ENCODE measurements at places on chromosomes 1 and 21.
A peak's percentile ranks its signal among the peaks of the same experiment; 100 is the strongest.

DNA sequence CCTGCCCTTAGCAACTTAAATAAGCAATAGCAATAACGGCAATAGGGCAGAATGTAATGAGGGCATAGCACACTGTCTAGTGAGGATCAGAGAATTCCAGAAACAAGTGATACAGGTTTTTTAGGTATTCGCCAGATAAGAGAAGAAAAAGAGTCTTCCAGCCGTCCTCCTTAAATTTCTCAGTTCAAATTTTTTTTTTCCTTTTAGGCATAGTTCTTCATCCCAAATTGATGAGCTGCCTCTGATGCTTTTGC lies 1.8 kb downstream of the PIGV start:
- peak overlapping the region; percentile 93 for H3K4me3 ChIP-seq
- H3K27me3 ChIP-seq, result no peaks in the 10 kb centered on the region
- DNase-seq, result no peak
- H3K27ac ChIP-seq, result peak overlapping the region; percentile 93
- H3K36me3 ChIP-seq, result peaks cover under 1% of the 10 kb centered on the region
- peaks cover 78% of the 10 kb centered on the region for H3K4me1 ChIP-seq

DNA sequence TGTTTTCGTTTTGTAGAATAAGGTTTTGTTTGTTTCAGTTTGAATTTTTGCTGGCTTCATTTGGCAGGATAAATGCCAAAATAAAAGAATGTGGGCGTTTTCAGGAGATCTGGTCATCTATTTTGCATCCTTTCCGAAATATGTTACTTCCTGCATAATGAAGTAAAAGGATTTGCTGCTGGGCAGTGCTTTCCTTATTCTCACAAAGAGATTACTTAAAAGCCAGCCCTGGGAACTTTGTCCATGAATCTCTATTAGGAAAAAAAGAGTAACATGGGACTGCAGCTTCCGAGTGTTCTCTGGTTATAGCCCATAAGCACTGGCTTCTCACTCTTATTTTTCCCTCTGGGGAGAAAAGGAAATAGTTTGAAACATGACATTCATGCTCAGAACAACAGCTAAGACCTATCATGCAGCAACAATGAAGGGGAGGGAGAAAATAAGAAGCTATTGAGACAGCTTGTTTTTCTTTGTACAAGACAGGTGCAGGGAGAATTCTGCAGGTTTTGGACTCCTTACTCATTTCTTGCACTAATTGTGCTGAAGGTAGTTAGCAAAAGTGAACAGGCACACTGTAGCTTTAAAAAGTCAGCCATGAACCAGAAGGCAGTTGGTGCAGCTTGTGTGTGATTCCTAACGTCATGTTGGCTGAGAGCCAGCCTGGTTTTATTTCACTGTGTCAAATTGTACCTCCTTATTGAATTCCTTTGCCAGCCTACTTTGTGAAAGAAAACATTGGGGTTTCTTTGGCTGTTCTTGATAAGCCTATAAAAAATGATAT lies at the start of gene SAMD13:
Gene SAMD13 (plus strand): TSS at position 705 of the 781 bp plus-strand sequence. CDS start 1,527 bp downstream, outside the sequence.
- peak; percentile 52 for DNase-seq
- no peaks in the 10 kb centered on the region for H3K27me3 ChIP-seq
- H3K4me3 ChIP-seq, result peak within 1 kb of the TSS; percentile 82
- no peaks in the 10 kb centered on the region for H3K36me3 ChIP-seq

DNA sequence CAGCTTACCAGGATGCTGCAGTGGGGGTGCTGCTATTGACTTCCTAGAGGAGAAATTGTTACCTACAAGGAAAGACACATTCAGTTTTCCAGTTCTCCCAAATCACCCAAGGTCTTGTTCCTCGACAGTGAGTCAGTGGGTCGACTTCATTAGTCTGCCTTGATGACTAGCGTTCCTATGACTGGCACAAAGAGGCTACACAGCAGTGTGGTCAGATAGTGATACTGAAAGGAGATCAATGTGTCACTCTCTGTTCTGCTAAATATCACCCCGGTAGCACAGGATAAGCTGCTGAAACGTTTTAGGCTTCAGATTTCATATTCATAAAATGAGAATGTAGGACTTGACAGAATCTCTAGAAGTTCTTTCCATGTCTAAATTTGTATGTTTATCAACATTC lies 357.4 kb downstream of the LMX1A start:
- H3K27me3 ChIP-seq, result no peaks in the 10 kb centered on the region
- no peaks in the 10 kb centered on the region for H3K4me1 ChIP-seq
- H3K36me3 ChIP-seq, result no peaks in the 10 kb centered on the region
- H3K4me3 ChIP-seq, result no peak overlapping the region

DNA sequence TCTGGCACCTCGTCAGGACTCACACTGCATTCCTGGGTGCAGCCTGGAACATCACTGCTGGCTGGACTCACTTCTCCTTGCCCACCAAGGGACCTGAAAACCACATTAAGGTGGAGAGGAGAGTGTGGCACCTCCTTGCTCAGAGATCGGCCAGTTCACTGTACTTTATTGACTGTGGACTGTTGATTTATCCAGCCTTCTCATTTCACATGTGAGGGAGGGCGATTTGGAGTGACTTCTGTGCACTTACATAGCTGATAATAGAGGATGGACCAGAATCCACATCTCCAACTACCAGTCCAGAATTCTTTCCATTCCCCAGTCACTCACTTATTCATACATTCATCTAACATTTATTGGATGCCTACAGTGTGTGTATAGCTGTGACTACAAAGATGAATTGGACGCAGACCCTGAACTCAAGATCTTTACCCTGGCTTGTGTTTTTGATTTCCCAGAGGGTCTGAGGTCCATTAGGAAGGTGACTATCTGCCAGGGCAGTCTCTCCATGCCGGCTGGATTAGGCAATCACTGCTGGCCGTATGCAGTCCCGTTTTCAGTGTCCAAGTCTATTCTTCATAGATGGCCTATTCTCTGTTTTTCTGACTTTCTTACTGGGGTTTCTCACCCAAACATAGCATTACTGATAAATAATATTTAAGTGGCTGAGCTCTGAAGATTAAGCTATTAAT lies 233.5 kb upstream of the SGIP1 start:
- peak overlapping the region; percentile 74 for H3K4me3 ChIP-seq
- peak overlapping the region; percentile 97 for H3K27ac ChIP-seq
- H3K36me3 ChIP-seq, result no peaks in the 10 kb centered on the region
- H3K4me1 ChIP-seq, result peaks cover 48% of the 10 kb centered on the region
- DNase-seq, result no peak
- no peaks in the 10 kb centered on the region for H3K27me3 ChIP-seq

DNA sequence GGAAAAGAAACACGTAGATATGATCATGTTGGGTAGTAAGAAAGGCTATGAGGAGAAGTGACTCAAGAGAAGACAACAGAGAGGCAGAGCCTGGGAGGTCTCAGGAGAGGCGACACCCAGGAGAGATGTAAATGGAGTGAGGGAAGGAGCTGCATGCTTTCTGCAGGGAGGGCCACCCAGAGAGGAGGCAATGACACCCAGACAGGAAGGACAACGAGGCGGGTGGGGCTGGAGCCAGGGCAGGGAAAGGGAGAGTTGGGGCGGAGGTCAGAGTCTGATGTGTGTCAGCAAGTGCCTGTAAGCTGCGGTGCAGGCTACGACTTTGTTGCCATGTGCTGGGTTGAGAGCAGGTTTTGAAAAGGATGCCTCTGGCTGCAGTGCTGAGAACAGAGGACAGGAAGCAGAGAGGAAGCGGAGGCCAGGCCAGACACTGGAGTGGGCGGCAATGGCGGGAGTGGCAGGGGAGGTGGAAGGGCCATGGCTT lies 31.3 kb downstream of the SLC1A7 start:
- H3K36me3 ChIP-seq, result no peaks in the 10 kb centered on the region
- H3K27me3 ChIP-seq, result peaks cover 28% of the 10 kb centered on the region
- H3K4me3 ChIP-seq, result no peak overlapping the region
- no peak overlapping the region for H3K27ac ChIP-seq
- DNase-seq, result no peak
- peaks cover 34% of the 10 kb centered on the region for H3K4me1 ChIP-seq
